ENCODE measurements at places on chromosomes 12 and 14.
A peak's percentile ranks its signal among the peaks of the same experiment; 100 is the strongest.

DNA sequence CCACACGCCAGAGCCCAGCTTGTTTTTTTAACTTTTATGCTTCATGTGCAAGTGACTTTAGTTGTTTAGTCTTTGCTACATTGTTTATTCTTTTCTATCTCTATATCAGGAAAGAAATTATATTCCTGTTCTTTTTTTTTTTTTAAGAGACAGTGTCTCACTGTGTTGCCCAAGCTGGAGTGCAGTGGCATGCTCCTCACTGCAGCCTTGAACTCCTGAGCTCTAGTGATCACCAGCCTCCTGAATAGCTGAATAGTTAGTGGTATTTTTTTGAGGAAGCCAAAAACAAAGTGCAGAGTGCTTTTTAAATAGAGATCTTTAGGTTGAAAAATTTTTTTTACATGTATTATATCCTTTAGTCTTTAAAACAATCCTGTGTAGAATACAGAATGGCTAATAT, 58.2 kb downstream of the ETNK1 start:
- DNase-seq = no peak

DNA sequence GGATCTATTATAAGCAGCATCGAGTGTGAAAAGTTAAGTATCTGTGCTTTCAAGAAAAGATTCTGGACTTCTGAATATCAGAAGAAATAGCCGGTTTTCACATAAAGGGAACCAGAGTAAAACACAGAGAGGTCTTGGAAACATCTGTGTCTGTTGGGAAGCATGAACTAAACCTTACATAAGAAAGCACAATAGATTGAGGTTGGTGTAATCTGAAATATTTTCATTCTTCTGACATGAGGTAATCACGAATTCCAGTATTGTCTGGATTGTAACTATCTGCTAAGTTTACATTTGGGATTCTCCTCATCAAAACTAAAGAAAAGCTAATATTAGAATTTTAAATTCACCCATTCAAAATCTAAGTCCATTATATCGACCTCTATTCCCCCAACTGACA, 161.3 kb downstream of the CPNE8 start:
- DNase-seq = no peak

DNA sequence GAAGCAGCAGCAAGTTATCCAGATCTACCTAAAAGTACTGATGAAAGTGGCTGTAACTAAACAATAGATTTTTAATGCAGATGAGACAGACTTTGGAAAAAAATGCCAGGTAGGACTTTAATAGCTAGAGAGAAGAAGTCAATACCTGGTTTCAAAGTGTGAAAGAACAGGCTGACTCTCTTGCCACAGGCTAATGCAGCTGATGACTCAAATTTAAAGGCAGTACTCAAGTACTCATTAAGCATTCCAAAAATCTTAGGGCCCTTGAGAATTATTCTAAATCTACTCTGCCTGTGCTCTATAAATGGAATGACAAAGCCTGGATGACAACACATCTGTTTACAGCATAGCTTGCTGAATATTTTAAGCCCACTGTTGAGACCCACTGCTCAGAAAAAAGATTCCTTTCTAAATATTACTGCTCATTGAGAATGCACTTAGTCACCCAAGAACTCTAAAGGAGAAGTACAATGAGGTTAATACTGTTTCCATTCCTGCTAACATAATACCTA, 68.6 kb upstream of the SYT1 start:
- DNase-seq = no peak

DNA sequence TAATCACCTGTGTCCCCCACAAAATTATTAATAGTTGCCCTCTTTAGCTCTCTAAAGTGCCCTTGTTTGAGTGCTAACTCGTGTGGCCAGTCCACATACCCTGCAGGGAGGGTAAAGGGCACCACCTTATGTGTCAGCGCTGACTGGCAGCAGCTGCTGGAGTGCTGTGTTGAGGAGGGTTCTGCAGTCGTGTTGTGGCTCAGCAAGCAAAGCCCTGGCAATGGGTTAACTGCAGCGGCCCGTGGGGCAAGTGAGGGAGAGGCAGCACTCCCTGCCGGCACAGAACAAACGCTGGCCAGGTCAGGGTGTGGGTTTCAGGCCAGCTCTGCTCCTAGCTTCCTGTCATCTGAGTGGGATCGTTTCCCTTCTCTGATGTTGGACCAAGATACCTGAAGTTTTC, 369.8 kb downstream of the CACNA1C start:
- DNase-seq = no peak

DNA sequence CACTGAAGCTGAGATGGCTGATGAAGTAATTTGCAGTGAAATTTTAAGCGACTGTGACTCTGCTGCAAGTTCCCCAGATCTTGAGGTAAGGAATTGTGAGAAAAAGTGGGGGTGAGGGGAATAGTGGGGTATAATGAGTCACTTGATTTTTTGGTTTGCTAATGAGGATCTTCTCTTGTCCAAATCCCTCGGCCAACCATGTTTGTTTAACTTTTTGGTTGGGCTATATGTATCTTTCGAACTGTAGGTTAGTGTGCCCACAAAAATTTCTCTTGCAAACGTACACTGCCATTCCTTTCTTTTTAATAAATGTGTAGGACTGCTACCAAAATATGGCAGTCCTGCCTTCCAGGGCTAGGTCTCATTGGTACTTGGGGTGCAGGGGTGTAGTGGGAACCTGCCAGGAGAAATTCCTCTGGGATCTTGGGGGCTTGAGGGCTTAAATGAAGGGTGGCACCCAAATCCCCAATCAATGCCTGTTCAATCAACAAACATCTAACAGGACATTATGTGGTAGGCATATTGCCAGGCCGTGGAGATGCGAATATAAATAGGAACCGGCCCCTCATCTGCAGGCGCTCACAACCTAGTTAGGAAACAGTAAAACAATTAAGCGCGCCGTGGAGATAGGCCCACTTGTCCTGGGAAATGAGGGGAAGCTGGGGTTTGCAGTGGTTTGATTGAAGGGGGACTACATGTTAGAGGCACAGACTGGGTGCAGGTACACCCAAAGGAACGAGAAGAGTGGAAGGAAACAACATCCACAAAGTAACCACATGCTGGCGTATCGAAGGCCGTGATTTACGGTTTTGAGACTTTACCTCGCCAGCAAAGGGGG, 1.3 kb upstream of the PABPN1 start:
- no peak for DNase-seq

GRCh38 chr12:49705479-49706134, 1.6 kb downstream of the FMNL3 start:
- peak; percentile 63 for DNase-seq

GRCh38 chr12:108629824-108630476, 3.7 kb downstream of the SELPLG start:
- DNase-seq = no peak

DNA sequence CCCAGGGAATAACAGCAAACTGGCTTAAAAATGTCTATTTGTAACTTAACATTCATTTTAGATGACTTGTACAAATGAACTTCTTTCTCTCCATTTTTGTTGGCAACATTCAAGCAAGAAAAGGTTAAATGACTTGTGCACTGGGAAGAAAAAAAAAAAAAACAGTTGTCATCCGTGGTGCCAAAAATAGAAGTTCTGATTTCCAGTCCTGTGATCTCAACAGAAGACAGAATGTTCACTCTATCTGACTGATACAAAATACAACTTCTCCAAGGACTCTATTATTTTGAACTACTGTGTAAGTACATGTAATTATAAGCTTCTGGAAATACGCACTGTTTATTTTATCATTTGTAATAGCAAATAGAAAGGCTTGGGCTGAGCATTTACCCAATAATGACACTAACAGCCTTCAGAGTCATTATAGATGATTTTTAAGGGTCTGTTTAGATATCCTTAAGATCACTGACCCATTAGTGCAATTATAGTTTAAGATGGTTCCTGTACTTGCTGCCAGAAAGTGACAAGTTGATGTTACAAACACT, 59.9 kb downstream of the LIN7A start:
- no peak for DNase-seq

All from 8988T (cell line).